ENCODE measurements at places on chromosomes 7 and 10.

- DNase-seq = no peak
Measured at GRCh38 chr7:31055471-31055870, 3.4 kb downstream of the ADCYAP1R1 start.

- no peak for DNase-seq
Measured at GRCh38 chr10:71267508-71268240, 51.4 kb upstream of the SLC29A3 start.

DNA sequence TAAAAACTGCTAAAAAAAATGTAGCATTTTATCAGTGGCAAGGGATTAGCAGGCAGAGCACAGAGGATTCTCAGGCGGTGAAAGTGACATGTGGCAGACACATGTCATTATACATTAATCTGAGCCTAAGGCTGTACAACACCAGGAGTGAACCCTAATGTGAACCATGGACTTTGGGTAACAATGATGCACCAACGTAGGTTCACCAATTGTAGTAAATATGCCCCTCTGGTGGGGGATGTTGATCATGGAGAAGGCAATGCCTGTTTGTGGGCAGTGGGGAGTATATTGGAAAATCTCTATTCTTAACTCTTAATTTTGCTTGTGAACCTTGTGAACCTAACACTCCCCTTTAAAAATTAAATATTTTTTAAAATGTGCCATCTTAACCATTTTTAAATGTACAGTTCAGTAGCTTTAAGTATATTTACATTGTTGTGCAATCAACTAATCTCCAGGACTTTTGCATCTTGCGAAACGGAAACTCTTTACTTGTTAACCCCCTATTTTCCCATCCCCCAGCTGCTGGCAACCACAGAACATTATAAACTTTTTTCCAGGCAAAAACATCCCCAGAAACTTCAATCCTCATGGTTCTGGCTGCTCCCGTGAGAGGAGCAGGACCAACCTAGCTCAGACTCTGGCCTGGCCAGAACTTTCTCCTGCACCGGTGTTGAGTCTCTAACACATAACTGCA is 29.9 kb downstream of the LRRC20 start:
- no peak for DNase-seq

- DNase-seq = no peak
Measured at GRCh38 chr7:7706101-7706511, 12.3 kb downstream of the RPA3 start.

DNA sequence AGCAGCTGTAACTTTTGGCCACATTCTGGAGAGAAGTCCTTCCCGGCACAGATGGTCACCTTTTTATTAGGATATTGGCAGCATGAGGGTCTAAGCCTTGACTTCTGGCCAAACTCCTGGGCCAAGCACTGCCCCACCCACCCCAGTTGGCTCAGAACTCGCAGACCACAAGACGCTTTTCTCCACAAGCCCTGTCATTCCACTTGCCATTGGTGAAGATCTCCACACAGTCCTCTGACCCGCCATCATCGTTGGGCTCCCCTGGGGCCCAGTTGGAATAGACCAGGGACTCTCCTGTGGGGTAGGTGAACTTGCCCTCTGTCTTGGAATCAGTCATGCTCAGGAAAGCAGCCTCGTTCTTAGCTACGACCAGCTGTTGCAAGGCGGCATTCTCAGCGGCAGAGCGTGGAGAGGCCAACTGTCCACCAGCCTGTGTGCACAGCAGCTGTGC is 11.2 kb downstream of the SFTPD start:
- DNase-seq = no peak

GRCh38 chr10:112913255-112913654 is 36.8 kb upstream of the TCF7L2 start:
- no peak for DNase-seq

GRCh38 chr7:55130395-55131141 is 111.8 kb downstream of the EGFR start:
- DNase-seq = no peak

DNA sequence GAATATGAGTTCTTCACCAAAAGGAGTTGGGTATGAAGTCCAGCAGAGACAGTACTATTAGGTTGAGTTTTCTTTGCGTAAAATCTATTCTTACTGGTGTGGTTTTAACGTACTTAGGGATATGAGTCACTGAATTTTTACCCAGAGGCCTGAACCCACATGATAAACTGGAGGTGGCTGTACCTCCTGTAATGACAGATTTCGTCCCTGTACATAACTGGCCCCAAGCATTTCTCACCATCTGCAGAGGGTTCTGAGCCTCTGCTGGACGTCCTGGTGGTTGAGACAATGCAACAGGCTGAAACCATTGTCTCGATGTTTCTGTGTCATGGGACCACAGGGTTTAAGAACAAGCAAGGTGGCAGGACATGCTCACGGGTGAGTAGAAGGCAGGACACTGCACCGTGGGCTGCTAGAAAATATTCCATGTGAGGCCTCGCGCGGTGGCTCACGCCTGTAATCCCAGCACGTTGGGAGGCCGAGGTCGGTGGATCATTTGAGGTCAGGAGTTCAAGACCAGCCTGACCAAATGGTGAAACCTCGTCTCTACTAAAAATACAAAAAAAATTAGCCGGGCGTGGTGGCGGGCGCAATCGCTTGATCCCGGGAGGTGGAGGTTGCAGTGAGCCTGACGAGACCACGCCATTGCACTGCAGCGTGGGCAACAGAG is 233.9 kb downstream of the DNAJB6 start:
- no peak for DNase-seq

DNA sequence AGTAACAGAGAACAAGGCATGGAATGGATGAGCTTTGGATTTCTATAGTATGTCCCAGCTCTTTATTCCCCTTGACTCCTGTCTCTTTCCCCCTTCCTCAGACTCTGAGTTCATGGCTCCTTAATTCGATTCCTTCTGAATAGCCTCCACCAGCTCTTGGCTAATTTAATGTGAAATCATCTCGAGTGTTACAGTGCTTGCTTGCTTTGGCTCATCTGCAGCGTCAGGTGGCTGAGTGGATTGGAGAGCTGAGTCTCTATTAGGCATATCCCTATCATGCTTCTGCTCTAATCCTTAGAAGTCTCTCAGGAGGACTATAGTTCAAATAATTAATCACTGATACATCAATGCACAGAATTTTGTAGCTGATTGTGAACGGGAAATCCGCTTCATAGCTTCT is 134.6 kb downstream of the LRRC4 start:
- DNase-seq = no peak

DNA sequence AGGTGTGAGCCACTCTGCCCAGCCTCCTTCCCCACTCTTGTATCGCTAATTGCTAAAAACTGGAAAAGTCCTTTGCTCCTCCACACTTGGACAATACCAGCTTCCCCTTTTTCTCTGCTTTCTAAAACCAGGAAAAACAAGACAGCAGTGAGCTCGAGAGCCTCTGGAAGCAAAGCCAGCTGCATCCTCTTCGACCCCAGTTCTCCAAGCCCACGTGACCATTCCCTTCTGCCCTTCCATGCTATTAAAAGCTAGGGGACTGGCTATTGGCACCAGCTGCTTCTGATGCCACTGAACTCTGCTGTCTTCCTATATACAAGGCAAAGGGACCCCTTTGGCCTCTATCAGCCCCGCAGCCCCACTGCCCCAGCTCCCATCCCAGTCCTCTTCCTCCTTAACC is 92.2 kb downstream of the SPDYE5 start:
- no peak for DNase-seq

DNA sequence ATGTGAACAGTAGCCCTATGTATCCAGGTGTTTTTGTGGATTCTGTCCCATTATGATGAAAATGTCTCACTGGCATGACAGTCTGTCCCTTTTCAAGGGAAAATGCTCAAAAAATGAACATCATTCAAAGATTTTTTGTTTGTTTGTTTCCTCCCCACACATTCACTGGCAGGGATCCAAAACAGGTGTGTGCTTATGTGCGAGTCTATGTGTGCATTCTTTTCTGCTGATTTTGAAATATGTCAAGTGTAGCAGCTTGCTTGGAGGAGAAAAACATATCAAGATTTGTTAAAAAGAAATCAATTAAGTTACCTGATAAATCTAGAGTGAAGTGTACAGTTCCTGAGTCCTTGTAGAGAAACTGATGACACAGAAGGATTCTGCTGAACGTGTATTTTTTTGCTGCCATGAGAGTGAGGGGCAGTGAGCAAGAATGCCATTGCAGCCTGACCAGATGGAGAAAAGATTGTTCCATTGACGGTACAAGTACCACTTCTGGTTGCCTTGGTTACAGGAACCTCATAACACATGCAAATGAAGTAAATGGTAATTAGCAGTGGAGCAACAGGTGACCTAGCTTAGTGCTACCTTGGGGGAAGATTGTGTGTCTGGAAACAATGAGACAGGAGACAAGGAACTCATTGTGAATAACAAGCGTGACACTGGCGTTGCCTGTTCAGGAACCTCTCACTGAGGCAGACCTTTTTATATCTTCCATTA is 277.4 kb upstream of the PHYHIPL start:
- DNase-seq = no peak

DNA sequence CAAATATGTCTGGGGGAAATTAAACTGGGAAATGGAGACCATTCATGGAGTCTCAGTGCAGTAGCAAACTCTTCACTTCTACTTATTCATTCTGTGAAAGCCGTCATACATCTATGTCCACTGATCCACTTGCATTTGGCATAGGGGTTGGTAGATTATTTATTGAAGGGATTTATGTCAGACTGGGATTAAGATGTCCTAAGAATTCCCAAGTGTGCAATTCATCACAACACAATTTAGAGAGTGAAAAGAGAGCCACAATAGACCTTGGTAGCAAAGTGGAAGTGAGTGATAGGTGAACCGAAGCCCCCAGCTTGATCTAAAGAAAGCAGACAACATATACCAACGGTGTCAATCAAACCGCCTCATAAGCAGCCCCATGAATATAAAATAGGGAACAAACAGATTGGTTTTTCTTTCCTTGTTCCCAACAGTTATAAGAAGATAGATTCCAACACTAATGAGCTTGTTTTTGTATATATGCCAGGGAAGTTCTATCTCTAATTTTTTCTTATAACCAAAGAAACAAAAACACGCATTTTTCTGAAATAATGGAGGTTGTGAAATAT is 234.3 kb downstream of the CACNA2D1 start:
- DNase-seq = no peak

DNA sequence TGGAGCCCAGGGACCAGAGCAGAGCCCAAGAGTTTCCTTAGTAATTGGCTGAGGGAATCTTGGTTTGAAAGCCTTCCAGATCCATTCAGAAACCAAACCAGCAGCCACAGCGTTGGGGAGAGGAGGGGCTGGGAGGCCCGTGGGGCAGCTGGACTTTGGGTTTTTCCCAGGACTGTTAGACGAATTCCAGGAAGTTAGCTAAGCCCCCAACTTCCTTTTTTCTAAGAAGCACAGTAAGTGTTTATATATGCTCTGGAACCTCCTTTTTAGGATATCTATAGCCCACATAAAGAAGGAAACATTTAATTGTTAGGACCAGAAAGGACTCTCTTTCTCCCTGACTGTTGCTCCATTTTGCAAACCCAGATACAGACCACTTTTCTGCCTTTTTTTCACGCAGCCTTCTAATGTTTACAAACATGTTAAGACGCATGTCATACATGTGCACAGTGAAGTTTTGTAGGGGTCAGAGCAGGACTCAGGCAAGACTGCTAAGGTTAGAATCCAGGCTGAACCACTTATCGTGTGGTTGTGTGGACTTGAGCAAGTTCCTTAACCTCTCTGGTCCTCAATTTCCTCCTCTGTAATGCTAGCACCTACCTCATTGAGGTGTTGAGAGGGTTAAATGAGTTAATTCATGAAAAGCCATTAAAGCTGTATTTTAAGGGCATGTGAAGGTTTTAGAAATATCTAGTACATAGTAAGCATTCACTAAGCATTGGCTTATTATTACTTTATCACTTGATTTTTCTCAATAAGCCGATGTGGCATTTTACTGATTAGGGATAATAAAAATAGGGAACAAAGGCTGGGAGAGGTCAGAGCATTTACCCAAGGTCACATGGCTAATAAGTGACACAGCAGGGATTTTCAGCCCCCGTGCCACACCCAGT is 42.4 kb downstream of the TBATA start:
- DNase-seq = no peak

GRCh38 chr10:131094527-131095312 is 216.8 kb downstream of the TCERG1L start:
- DNase-seq = no peak

DNA sequence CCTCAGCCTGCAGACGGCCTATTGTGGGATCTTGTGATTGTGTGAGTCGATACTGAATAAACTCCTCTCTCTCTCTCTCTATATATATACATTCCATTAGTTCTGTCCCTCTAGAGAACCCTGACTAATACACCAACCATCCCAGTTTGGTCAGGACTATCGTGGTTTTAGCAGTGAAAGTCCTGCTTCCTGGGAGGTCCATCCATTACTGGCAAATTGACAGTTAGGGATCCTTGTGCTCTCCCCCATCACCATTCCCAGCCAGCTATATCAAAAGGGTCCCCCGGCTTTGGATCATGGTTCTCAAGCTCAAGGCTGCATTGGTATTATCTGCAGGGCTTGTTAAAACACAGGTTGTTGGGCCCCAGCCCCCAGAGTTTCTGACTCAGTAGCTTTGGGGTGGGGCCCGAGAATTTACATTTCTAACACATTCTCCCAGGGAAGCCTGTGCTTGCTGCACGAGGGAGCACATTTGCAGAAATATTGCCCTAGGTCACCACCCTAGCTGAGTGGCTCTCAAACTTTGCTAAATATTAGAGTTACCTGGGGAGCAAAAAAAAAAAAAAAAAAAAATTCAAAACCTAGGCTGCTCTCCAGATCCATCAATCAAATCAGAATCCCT is 899.1 kb upstream of the AUTS2 start:
- DNase-seq = no peak

DNA sequence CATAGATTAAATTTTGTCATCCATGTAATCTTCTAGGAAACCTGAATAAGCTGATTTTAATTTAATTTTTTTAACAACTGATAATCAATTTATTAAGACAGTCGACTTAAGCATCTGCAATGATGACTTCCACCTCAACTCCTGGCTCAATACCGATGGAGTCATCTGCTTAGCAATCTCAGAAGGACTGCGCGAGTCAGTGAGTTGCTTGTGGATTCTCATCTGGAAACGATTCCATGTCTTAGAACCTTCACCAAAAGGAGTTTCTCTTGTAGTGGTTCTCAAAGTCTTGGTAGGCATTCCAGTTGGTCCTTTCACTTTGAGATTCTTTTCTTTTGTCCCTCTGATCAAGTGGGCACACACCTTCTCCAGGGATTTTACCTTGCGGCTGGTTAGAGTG is 85.5 kb downstream of the XRCC2 start:
- no peak for DNase-seq

GRCh38 chr10:133091316-133091715 is 3.6 kb downstream of the ADGRA1 start:
- DNase-seq = no peak

DNA sequence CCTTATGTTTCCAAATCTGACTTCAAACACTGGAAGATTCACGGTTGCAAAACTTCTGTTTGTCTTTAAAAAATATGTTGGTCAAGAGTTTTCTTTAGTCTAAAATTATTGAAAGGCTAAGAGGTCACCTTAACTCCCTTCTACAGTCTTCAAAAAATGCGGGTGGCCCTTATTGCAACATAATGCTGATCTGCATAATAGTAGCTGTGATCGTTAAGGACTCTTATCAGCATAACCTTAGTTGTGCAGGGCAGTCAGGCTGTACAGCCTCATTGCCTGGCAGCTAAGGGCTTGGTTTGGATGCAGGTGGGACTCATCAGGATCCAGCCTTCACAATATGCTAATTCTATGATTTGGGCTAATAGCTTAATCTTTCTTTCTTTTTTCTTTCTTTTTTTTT is 15.0 kb downstream of the KIAA1217 start:
- no peak for DNase-seq

Measured in activated CD4-positive, alpha-beta T cell treated with anti-CD3 and anti-CD28 coated beads for 24 hours (primary cell).